NCI-H1417 treated with DMSO at 0.1 percent for 48 hours (cell line): ENCODE measurements at places on chromosomes 16 and 17.
A peak's percentile ranks its signal among the peaks of the same experiment; 100 is the strongest.

- DNase-seq = no peak
Measured at GRCh38 chr17:44087319-44087718, 16.8 kb downstream of the G6PC3 start.

GRCh38 chr17:7862692-7863437 lies 5.1 kb downstream of the CYB5D1 start:
- DNase-seq = no peak

- no peak for DNase-seq
Measured at GRCh38 chr16:11603331-11603750, 16.6 kb upstream of the LITAF start.

- no peak for DNase-seq
Measured at GRCh38 chr17:8312251-8312650, 2.2 kb downstream of the ARHGEF15 start.

DNA sequence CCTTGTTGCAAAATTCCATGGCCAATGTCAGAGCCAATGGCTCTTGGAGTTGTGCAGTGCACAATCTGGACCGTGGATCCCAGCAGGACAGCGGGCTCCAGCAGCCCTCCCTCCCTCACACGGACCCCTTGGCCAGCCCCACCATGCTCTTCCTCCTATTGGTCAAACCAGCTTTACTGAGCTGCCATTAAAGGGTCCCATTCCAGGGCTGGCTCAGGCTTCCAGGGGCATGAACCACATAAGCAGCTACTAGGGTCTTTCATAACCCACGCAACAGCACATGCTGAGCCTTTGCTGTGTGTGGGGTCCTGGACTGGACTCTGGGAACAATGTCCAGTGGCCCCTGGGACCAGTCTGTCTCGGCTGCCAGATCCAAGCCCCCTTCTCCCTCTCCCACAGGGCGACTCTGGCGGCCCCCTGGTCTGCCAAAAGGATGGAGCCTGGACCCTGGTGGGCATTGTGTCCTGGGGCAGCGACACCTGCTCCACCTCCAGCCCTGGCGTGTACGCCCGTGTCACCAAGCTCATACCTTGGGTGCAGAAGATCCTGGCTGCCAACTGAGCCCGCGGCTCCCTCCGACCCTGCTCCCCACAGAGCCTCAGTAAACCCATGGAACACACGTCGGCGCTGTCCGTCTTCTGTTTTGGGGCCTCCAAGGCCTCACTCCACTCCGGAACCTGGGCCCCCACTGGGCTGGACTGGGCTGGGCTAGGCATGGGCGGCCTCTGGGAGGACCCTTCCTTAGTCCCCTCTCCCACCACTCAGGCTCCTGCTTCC lies 5.7 kb downstream of the CTRB1 start:
- no peak for DNase-seq

DNA sequence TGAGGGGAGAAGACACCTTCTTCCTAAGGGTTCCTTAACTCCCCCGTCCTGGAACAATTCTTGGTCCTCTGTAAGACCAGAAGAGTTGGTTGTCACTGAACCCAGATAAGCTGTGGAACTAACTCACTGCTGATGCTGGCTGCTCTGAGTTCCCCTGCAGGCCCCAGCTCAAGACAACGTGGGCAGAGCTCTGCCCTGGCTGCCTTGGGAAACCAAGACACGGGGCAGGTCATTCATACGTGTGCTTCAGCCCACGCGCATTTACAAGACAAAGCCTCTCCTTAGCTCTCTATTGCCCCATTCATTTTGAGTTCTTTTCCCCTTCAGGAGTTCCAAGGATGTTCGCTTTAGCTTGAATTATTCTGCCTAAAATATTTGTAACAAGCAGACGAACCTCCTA lies 3.4 kb upstream of the NAT9 start:
- no peak for DNase-seq

- DNase-seq = no peak
Measured at GRCh38 chr17:56699186-56699894, 105.8 kb downstream of the NOG start.

- no peak for DNase-seq
Measured at GRCh38 chr16:70738083-70738977, 52.5 kb upstream of the MTSS2 start.

DNA sequence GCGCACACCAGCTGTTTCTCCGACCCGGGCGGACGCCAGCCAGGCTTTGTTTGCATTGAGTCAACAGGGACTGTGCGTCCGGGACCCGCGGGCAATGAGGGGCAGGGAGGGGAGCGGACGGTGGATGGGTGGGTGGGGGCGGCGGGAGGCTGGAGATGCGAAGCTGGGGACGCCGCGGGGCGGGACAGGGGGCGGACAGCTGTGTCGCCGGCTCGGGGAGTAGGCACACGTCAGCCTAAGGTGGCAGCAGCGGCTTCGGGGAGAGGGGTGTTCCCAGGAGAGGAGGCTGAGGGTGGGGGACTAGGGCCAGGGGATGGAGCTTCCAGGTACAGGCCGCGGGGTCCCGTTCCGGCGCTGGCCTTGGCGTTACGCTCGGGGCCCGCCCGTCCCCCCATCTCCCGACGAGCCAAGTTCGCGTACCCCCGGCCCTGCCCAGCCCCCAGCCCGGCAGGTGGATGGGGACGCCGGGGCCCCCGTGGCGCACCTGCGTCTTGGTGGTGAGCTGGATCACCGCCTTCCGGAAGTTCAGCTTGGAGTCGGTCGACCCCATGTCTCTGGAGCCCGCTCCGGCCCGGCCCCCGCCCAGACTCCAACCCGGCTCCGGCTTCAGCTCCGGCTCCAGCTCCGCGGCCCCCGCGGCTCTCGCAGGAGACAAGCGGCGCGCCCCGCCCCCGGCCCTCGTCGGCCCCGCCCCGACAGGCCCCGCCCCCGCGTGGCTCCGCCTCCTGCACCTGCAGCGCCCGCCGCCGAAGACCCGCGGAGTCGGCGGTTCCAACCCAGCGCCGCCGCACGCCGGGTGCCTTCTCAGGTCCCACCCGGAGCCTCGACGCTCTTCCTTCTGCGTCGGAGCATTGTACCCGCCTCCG lies at the start of gene HID1:
TSS of gene HID1 (minus strand) at position 653 of the 866 bp plus-strand sequence. CDS start at position 550, 103 bp downstream.
- DNase-seq = no peak

DNA sequence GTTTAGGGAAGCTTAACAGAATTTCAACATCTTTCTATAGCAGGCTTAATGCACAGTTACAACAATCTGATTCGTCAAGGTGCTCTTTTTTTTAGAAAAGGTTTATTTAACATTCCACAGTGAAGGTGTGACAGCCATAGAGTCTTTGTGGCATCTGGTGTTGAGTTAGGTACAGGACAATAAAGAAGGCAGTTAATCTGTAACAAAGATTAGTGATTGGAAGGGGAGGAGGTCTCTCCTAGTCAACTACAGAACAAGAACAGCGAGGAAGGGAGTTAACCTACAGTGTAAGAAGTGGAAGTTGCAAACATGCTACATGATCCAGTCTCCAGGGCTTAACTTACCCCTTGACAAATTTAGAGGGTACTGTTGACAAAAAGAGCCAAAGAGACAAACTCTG lies 3.0 kb upstream of the ZDHHC7 start:
- no peak for DNase-seq

DNA sequence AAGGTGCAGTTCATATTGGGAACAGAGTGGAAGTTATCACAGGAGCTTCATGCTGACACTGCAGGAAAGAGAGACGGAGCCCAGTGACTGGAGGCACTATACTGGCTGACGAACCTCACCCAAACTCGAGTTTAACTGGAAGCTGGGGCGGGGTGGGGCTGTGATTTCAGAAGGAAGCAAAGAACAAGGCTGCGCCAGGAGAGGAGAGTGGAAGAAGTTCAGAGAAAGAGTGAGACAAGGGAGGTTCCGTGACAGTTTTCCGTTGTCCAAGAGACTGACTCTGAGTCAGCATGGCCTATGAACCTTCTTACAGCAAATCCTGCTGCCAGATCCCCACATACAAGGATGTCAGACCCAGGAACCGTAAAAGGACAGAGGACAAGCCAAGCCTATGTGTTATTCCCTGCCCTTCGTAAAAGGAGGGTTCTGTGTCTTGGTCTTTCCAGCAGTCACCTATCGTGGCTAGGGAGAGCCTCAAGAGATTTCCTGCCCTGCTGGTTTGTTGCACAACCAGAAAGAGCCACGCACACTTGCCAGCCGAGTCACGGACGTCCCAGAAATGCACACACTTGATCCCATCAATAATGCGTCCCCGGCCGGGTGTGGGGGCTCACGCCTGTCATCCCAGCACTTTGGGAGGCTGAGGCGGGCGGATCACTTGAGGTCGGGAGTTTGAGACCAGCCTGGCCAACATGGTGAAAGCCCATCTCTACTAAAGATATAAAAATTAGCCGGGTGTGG lies 5.1 kb downstream of the PITPNA start:
- DNase-seq = no peak

- no peak for DNase-seq
Measured at GRCh38 chr16:82071421-82071820, 36.4 kb downstream of the HSD17B2 start.

GRCh38 chr16:59591480-59591879 lies 857.4 kb upstream of the GOT2 start:
- no peak for DNase-seq

- DNase-seq = no peak
Measured at GRCh38 chr16:1300664-1301476, 8.6 kb upstream of the UBE2I start.

- DNase-seq = no peak
Measured at GRCh38 chr17:58669853-58670252, 22.0 kb downstream of the TEX14 start.

DNA sequence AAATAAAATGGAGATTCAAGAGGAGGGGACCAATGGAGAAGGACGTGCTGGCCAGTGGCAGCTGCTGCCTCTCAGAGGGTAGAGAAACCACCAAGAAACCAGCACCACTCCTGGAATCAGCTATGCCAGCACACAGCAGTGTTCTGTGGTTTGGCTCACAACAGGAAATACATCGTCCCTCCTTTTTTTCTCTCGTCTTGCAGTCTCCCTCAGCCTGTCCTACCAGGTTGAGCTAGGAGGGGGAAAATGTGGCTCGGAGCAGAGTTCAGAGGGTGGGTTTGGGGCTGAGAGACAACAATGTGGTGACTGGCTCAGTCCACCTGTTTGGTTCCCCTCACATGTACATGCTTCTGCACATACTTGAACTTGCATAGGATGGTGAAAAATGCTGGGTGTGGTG lies 19.9 kb upstream of the SLC16A5 start:
- DNase-seq = no peak

DNA sequence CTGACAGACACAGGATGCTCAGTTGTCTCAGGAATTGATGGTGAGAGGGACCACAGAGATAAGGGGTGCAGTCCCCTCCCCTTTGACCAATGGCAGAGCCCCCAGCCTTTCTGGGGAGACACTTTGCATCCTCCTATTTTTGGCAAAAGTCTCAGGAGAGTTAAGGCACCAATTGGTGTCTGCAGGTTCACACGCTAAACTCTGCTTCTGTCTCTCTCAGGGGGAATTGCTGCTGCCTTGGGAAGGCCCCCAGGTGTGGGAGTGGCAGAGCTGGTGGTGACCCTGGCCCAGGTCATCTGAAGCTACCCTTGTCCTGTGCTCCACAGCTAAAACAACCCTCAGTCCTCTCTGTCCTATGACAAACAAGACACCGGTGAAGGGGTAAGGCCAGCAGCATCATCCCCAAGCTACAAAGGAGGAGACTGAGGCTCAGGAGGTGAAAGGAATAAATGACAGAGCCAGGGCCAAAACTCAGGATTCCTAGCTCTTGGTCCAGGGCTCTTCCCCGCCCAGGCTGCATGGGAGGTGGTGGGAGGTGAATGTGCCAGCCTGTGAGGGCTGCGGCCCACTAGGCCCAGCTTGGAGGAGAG lies 20.3 kb downstream of the OSBPL7 start:
- no peak for DNase-seq

DNA sequence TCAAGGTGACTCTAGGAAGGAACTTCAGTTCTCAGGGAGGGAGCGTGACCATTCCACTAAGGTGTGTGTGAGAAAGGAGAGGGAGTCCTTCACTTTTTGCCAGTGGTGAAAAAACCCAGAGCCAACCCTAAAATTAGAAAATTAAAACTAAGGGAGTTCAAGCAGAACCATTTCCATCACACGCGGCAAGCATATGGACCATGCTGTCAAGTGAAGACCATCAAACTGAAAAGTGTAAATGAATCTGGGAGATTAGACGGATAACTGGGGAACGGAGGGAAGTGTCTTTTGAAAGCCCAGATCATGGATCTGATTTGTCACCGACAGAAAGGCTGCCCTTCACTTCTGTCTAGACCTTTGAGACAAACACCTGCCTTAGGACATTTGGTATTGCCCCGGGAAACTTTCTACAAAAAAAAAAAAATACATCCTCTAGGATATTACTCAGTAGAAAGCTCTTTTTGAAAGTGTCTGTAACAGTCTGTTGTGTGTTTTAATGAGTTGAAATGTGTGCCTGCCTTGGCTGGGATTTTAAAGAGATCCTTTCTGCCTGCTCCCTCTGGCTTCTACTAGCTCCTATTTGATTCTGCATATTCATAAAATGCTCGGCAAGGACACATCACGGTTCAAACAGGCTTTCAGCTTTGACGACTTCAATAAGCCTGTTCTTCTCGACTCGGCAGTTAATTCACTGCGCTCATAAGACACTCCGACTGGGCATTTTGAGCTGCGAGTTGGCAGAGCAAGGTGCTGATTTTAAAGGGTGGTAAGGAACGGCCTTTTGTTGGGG lies 81.4 kb upstream of the ERCC4 start:
- no peak for DNase-seq

DNA sequence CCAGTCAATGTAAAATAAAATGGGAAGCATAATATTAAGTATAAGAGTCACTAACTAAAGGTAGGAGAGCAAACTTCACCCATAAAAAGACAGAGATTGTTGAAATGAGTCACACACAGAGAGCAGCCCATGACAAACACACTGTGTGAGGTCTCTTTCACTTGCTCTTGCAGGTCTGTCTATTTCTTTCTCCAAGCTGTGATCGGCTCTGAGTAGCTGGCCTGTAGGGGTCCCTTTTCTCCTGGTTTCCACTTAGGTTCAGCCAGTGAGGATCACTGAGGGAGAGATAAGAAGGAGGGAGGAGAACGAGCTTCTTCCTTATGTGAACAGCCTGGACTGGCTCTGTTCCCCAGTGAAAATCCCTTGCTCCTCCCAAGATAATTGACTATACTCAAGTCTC lies 133.7 kb upstream of the HS3ST3A1 start:
- no peak for DNase-seq

GRCh38 chr17:44607836-44608690 lies 48.2 kb upstream of the MEIOC start:
- DNase-seq = peak; percentile 69

- no peak for DNase-seq
Measured at GRCh38 chr16:12155235-12155634, 178.7 kb downstream of the SNX29 start.

GRCh38 chr16:86529160-86529559 lies 18.8 kb downstream of the FOXF1 start:
- no peak for DNase-seq

DNA sequence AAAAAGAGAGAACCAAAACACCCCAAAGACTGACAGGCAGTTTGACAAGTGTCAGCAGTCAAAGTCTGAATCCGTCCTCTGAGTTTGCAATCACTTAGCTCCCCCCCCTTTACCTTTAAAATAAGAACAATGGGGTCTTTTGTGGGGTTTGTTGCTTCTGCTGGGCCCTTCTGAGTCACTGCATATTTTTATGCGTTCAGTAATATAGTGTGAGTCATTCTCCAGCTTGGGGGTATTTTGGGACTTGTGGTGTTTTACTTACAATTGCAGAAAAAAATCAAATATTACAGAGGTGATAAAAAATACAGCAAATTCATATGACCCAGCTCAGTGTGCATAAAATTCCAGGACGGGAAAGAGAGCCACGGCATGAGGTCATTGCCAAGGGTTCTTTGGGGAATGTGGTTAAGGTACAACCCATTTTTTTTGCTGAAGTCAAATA lies 120.1 kb downstream of the CYLD start:
- DNase-seq = no peak

- DNase-seq = no peak
Measured at GRCh38 chr16:29320274-29320999, 86.1 kb downstream of the NPIPB11 start.
